ENCODE measurements at places on chromosomes 13 and 19.

- no peak for DNase-seq
These were observed 62.9 kb downstream of the NHLRC3 start for GRCh38 chr13:39100996-39101738.

- DNase-seq: no peak
These were observed 3.2 kb downstream of the SERPINE3 start for GRCh38 chr13:51342706-51343105.

- DNase-seq: no peak
These were observed 118.7 kb downstream of the POSTN start for GRCh38 chr13:37479916-37480315.

DNA sequence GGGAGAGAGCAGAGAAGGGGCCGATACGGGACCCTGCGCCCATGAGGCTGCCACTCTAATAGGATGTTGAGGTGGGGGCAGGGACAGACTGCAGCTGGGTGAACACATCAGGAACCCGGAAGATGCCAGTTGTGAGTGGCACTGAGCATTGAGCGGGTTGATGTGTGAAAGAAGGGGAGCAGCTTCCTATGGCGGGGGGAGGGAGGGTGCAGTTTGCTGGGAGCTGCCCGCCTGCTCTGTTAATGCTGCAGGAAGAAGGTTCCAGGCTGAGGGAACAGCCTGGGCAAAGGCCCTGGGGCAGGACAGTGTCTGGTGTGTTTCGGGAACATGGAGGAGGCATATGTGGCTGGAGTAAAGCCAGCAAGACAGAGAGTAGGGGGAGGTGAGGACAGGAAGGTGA is 29.8 kb downstream of the DNM2 start:
- no peak for DNase-seq

GRCh38 chr19:38061294-38061693 is 154.3 kb downstream of the SIPA1L3 start:
- no peak for DNase-seq

- no peak for DNase-seq
These were observed 8.0 kb downstream of the NANOS3 start for GRCh38 chr19:13884726-13885591.

GRCh38 chr19:40461669-40462221 is 3.8 kb downstream of the BLVRB start:
- no peak for DNase-seq

- DNase-seq: no peak
These were observed at the start of gene FAM187B for GRCh38 chr19:35228177-35228930. FAM187B (minus strand) TSS chr19:35228739; CDS start chr19:35228680, 59 bp downstream.

- no peak for DNase-seq
These were observed 22.1 kb downstream of the ARID3A start for GRCh38 chr19:947707-948539.

DNA sequence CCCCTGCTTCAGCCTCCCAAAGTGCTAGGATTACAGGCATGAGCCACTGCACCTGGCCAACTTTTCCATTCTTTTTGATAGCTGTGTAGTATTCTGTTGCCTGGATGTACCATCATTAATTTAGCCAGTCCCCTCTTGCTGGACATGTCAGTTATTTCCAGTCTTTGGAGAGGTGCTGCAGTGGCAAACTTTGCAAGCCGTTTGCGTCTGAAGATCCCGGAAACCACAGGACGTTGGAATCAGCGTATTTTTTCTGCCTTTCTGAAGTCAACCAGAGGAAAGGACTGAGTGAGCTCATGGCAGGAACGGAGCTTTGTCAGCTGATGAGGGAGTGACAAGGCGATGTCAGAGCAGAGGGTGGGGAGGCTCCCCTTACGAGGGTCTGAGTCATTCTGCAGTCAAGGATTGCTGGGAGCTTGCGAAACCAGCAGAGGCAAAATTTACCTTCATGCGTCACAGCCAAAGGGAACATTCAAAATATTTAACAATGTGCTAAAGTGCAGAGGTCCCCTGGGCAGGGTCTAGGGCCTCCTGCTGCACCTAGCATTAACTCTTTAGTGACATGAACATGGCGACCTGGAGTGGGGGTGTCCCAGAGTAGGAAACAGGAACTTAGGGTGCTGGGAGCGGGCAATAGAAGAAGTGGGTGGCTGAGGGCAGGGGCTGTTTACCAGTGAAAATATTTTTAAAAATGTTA is 5.6 kb downstream of the C5AR1 start:
- no peak for DNase-seq

- DNase-seq: no peak
These were observed 179.9 kb upstream of the TSHZ3 start for GRCh38 chr19:31529121-31529520.

- DNase-seq: peak; percentile 11
These were observed 324 bp downstream of the RUVBL2 start for GRCh38 chr19:48994035-48994386.

GRCh38 chr13:112690283-112690929 is 568 bp downstream of the ATP11A start:
- DNase-seq: peak; percentile 19

- DNase-seq: no peak
These were observed 12.2 kb downstream of the CFD start for GRCh38 chr19:871446-872265.

GRCh38 chr19:56477429-56478338 is 539 bp upstream of the ZNF667 start:
- DNase-seq: peak; percentile 6

DNA sequence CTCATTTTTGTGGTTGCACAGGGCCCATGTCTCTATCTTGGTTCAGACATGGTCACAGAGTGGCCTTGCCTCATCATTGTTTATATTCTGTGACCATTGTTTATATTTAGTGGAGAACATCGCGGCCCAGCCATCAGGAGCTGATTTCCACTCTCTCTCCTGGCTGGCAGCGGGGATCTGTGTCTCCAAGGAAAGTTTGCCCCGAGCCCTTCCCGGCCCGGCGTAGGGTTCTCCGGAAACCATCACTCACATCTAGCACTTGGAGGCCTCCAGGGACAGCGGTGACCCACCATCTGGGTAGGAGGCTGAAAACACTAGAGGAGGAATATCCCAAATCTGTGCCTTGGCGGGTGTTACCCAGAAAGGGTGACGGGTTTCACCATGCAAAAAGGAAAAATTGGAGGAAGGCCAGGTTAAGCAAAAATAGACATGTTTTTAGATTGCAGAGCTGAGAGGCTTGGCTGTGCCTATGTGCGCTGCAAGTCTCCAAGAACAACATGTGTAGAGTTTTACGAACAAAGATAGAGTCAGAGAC is 726 bp upstream of the ZNF358 start:
- no peak for DNase-seq

DNA sequence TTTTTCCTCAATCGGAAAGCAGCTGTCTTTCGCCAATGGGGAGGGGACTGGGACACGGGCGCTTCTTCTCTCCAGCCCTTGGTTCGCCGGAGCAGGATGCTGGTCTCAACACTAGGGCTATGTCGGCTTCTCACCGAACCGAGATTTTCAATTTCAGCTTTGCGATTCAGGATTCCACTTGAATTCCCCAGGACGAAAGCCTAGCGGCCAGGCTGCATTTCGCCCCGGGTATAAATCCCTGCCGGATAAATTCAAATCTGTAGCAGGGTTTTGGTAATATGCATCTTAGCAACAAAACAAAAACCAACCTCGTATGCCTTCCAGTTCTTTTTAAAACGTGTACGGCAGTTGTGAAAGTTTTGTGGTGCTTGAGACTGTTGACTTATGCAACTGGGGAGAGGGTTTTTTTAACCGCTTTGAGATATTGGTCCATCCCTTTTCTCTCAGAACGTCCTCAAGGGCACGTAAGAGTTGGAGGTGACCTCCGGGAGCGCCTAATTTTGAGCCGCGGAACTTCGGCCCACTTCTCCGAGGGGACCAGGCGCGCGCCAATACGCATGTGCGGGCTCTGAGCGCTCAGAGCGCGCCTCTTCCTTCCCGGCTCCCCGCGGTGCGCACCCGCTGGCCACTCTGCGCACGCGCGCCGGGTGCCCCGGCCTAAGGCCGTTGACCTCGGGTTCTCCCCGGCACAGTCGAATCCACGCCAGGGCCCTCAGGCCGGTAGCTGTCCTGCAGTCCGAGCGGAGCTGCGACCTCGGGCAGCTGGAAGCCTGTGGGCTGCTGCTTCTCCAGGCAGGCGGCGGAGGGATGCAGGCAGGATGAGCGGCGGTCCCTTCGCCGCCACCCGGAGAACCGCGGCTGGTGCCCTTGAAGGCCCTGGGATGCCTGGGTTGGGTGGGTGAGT is 7.6 kb downstream of the POU4F1 start:
- DNase-seq: no peak

GRCh38 chr13:59099182-59099974 is 1064.3 kb downstream of the DIAPH3 start:
- no peak for DNase-seq

- no peak for DNase-seq
These were observed 501 bp downstream of the APLP1 start for GRCh38 chr19:35868823-35869326.

DNA sequence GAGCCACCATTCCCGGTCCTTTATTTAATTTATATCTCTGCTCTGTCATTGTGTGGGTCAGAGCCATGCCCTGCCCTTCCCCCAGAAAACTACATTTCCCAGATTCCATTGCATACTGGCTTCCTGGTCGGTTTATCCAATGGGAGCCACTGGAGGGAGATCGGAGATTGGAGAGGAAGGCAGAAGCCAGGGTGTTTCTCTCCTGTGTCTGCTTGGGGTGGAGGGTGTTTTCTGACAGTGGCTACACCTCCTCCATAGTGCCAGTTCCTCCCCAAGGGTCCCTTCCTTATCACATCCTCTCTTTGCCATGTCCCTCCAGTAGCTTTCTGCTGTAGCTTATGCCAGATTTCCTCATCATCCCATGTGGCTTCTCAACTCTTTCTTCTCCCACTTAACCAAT is 19.0 kb downstream of the OLFM2 start:
- DNase-seq: no peak

DNA sequence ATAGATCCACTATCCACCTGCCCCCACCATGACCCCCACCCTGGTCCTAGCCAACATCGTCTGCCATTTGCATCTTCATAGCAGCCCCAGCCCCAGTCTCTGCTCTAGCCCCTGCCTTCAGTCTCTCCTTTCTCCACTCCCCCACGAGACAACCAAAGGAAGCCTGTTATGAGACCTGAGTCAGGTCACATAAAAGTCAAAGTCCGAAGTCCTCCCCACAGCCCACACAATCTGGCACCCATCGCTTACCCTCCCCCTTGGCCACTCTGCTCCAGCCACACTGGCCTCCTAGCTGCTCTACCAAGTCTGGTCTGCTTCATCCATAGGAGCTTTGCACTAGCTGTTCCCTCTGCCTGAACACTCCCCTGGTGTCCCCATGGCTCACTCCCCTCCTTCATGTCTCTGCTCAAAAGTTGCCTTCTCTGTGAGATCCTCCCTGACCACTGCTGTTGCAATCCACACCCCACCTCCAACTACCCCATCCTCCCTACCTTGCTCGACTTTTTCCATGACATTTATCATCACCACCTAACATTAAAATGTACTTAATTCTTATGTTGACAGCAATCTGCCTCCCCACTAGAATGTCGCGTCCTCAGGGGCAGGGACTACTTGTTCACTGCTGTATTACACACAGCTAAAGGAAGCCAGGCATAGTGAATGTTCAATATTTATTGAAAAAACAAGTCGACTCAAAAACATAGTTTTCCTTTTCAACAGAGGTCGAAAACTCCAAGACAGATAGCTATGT is 1.2 kb upstream of the PLEKHG2 start:
- no peak for DNase-seq

- no peak for DNase-seq
These were observed 3.9 kb downstream of the LACC1 start for GRCh38 chr13:43883631-43884030.

DNA sequence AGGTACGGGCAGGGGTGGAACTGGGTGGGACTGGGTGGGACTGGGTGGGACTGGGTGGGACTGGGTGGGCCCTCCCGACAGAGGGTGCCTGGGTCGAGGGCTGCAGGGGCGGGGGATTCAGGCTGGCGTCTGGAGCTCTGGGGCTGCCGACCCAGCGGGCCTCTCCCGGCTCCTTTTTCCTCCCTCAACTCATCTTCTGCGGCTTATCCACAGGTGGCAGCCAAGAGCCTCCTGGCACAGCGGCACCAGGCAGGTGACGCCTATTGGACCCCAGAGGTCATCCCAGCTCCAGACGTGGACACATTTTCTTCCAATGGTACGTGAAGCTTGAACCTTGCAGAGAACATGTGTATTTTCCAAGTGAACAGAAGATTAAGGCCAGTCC is 533 bp downstream of the ZNF544 start:
- DNase-seq: no peak

DNA sequence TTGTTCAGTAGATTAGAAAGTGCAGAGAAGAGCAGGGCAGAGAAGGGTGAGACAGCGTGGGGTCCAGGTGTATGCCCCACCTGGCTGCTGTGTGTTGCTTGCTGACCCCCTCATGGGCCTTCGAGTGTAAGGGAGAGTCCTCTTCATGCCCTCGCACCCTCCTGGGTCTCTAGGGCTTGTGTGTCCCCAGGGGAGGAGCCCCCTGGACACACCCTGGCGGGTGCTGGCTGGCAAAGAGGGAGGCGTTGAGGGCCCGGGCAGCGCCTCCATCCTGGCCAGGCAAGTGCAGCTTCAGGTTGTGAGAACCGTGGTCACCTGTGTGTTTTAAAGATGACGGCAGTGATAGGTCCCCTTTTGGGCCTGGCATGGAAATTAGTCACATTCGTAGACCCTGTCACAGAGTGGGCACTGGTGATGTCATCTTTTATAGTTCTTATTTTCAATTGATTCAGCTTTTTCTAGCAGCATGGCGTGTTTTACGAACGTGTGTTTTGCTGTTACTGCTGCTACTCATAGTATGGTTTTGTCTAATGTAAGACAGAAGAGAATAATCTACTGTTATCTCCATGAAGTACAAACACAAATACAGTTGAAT is 18.7 kb downstream of the TFDP1 start:
- DNase-seq: no peak

DNA sequence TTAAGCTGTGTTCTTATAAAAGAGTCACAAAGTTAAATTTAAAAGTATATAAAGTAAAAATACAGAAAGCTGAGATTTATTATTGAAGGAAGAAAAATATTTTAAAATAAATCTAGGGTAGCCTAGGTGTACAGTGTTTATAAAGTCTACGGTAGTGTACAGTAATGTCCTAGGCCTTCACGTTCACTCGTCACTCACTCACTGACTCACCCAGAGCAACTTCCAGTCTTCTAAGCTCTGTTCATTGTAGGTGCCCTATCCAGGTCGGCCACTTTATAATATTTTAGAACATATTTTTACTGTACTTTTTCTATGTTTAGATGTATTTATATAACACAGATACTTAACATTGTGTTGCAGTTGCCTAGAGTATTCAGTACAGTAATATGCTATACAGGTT is 47.4 kb downstream of the NDFIP2 start:
- DNase-seq: no peak

GRCh38 chr19:45601524-45602374 is at the start of gene GPR4:
GPR4 (minus strand) TSS chr19:45602212; CDS start chr19:45591866, 10,346 bp downstream.
- DNase-seq: no peak

- DNase-seq: no peak
These were observed 1.2 kb upstream of the GNG8 start for GRCh38 chr19:46637224-46637623.
